ENCODE measurements at places on chromosomes 1 and 21. TPM values are rescaled to one million over a fixed set of nuclear protein-coding genes. Genes with fewer than 3 reads are reported as not detected.

The GATAD2B gene
- total RNA-seq: 95.5 TPM

- DNase-seq: no peak
Observed at GRCh38 chr1:210724768-210725167, 396.1 kb downstream of the HHAT start.

GRCh38 chr1:53553734-53554509, 94.7 kb downstream of the DMRTB1 start:
- DNase-seq: no peak

DNA sequence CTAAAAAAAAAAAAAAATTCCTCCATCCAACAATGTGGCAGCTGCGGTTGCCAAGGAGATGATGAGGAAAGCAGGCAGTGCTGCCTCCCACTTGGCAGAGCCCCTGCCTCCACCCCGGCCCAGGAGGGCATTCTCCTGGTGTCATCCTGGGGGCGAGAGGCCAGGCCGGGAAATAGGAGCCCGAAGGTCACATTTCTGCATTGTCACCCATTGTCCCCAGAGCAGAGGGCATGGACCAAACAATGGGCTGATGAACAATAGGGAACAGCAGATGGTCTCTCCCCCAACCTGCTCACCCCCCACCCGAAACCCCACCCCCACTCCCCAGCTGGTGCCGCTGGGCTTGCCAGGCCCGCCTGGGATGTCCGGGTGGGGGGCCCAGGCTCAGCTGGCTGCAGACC, 37.3 kb downstream of the CAMK2N1 start:
- DNase-seq: no peak

The FMOD gene
- not detected for total RNA-seq

DNA sequence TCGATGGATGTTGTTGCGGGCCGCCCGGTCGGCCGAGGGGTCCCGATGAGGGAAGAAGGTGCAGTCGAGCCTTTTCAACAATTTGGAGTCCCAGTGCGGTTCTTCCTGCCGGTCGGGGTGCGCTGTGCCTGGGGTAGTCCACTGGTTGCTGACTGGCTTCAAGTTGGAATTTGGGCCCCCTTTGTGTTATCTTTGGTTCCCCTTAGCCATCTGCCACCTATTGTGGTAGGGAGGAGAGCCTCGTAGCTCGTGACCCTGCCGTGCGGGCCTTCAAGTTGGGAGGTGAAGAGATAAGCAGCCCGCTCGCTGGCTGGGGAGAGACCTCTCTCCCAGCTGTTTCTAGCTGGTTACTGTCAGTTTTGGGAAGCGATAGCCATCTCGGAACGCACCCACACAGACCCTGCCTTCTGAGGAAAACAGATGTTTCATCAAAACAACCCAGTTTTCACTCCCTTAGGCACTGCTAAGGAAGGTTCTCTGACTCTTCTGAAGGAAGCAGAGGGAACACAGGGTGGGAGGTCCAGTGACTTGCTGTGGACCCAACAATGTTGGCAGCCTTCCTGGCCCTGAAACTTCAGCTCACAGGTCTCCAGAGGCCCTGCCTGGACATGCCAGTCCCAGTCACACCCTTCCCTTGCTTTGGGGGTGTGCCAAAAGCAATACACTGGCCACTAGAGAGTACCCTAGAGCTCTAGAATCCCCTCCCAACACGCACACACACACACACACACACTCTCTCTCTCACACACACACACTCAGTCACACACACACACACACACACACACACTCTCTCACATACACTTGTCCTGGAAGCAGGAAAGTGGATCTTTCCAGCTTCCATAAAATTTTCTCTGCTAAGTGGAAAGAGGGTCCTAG, 1.0 kb downstream of the BTG2 start:
- DNase-seq: peak; percentile 100

The SYT6 gene
- total RNA-seq: not detected

DNA sequence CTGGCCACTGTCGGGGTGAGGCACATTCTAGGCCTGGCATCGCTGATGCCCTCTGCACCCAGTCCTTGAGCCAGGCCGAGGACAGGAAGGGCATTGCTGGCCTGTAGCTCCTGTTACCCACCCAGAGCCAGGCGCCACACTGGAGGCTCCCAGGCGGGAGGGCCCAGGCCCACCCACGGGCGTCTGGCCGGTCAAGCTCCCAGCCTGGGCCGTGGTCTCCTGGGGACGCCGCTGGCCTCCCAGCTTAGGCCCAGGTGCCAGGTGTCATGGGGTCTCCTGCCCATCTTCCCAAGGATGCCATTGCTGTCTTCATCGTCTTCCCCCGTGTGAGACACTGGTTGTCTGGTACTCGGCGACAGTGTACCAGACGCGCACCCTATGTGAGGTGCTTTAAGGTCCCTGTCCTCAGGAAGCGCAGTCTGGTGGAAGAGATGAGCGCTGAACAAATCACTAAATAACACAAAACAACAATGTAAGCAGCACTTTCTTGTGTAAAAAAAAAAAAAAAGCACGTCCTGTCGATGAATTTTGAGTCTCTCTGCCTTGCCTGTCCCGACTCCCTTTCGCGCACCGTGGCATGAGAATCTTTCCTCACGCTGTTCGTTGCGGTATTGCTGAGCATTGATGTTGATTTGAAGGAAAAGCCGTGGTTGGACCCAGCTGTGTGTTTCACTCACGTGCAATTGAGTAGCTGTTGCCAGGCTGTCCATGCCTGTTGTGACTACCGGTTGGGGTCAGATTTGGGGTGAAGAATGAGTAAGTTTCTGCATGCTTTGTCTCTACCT, 27.0 kb upstream of the TRAPPC10 start:
- DNase-seq: no peak

The GJC2 gene
- total RNA-seq: 18.5 TPM

The TRIM58 gene
- not detected for total RNA-seq

The TNFRSF9 gene
- total RNA-seq: 0.98 TPM

The PRR9 gene
- not detected for total RNA-seq

GRCh38 chr1:198598796-198599321, 40.0 kb upstream of the PTPRC start:
- no peak for DNase-seq

DNA sequence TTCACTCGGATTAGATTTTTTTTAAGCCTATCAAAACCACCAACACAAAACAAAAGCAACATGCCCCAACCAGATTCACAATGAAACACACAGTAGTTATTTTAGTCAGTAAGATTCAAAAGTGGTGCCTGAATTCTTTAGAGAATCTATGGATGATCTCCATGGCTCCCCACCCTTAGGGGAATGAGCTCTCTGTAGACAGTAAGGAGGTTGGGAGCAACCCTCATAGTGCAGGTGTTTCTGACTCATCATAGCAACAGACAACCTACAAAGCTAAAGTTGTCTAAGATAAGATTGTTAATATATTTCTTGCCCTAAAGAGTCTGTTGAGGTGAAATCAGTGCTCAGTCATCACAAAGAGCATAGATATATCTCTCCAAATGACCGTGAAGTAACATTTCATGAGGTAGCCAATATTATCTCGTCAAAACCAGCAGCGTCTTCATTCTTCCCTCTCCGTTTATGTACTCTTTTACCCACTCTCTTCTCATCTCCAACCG, 78.3 kb downstream of the ADAMTS1 start:
- no peak for DNase-seq
